Adipose tissue (tissue), 3 donors: ENCODE measurements at places on chromosomes 2 and 18. TPM values are rescaled to one million over a fixed set of nuclear protein-coding genes. Genes with fewer than 3 reads are reported as not detected.

ASPRV1 gene
- polyA plus RNA-seq = 2.4 TPM

RBM44 gene
- 0.12 TPM for polyA plus RNA-seq

EFR3B gene
- polyA plus RNA-seq = 1.1 TPM

ACAA2 gene
- polyA plus RNA-seq = 216 TPM

EGR4 gene
- polyA plus RNA-seq = not detected

TLK1 gene
- polyA plus RNA-seq = 6.4 TPM

CCDC74B gene
- polyA plus RNA-seq = 0.94 TPM

AQP12A gene
- polyA plus RNA-seq = not detected

MYL12B gene
- polyA plus RNA-seq = 354 TPM

SMPD4 gene
- 20.9 TPM for polyA plus RNA-seq
